ENCODE measurements at places on chromosomes 5 and 9.

GRCh38 chr5:115435778-115436712, 108.5 kb downstream of the FEM1C start:
- DNase-seq = no peak

DNA sequence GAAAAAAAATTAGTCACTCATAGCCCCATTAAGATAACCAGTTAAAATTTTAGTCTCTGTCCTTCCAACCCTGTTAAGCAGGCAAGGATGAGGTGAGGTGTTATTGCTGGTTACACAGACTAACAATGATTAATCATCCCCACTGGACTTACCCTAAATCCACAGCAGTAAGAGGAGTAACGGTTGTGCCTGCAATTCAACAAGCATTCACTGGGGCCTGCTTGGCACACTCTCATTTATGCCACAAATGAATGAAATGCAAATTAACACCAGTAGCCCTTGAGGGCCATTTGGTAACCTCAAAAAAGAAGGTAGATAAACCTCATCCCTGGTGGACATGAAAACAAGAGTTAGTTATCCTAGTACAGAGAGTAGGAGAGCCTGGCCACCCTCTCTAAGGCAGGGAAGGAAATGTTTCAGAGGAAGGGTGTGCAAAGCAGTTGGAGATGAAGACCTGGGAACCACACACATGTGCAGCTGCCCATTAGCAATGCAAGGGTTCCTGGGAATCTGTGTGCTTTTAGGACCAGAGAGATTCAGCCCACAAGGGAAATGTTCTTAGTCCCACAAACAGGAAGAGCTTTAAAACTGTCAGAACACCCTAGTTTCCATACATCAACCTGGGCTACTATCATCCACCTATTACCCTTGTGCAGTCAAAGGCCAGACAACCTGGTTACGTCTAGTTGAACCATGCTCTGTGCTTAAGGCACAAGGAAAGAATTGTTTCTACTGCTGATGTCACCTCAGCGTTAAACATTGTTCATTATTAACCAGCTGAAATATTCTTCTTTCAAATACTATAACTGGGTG, 7.7 kb downstream of the LHFPL2 start:
- no peak for DNase-seq

GRCh38 chr9:121141706-121142105, 60.0 kb downstream of the RAB14 start:
- DNase-seq = no peak

DNA sequence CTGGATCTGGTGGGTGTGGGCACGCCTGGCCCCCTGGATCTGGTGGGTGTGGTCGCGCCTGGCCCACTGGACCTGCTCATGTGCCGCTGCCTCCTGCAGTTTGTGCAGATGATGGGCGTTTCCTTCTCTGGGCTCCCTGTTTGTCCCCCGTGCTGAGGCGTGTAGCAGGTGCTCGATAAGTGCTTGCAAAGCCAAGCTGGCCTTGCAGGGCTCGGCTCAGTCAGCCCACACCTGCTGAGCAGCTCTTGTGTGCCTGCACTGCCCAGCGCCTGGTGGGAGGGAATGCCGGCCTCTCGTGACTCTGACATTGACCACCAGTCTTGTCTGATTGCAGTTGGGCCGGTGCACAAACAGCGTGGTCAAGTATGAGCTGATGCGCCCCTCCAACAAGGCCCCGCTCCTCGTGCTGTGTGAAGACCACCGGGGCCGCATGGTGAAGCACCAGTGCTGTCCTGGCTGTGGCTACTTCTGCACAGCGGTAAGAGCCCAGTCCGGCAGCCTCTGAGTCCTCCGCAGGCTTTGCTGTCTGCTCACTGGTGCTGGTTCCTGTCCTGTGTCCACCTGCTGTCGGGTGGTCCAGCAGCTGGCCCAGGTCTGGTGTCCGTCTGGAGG, 102.7 kb upstream of the CACNA1B start:
- DNase-seq = no peak

GRCh38 chr9:133101356-133102189, 19.5 kb downstream of the RALGDS start:
- no peak for DNase-seq

DNA sequence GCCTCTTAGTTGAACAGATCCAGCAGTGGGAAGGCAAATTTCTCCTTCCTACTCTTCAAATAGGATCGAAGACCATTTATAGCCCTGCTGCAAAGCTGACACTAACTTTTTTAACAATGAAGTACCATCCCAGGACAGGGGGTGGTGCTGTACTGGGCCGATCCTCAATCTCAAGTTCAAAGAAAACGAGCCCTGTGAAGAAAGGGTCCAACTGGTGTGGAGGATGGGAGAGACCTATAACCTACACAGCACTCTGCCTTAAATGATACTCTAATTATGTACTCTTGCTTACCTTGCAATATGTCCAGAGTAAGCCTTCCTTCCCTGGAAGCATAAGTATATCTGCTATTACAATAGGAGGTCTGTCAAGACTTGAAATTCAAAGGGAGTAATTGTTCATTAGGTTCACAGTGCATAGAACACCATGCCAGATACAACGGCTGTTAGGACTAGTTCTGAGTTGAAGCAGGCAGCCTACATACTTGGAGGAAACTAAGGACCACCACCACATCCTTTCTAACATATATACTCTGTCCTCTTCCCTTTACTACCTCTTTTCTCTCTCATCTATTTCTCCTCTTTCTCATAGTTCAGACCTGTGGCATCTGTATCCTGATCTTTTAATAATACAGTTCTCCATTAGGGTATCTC, 6.2 kb downstream of the ETF1 start:
- DNase-seq = peak; percentile 19

DNA sequence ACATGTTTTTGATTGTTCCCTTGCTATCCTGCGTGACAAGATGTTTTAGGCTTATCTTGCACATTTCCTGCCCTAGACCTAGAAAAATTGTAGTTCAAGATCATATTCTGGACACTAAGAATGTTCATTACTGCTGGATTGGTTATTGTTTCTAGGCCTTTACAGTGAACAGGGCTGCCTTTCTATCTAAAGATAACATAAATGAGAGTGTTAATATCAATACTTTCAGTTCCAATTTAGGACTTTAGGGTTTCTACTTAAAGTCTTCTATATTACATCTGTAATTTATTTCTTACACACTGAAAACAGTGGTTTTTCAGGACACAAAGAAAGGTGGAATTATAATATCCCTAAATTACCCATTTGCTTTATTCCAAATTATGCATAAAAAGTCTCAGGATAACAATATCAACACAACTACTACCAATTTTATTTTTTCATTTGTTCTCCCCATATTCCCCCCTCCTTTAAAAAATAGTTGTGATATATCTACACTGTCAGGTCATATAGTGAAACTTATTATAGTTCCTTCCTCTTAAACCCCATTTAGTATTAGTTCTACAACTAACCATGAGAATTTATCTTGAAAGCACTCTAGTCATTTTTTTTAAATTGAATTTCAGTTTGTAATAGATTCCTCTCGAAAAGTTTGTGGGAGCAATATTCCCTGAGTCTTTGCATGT, 293.9 kb upstream of the RIOK2 start:
- no peak for DNase-seq

GRCh38 chr9:95770653-95771131, 104.8 kb upstream of the ERCC6L2 start:
- no peak for DNase-seq

DNA sequence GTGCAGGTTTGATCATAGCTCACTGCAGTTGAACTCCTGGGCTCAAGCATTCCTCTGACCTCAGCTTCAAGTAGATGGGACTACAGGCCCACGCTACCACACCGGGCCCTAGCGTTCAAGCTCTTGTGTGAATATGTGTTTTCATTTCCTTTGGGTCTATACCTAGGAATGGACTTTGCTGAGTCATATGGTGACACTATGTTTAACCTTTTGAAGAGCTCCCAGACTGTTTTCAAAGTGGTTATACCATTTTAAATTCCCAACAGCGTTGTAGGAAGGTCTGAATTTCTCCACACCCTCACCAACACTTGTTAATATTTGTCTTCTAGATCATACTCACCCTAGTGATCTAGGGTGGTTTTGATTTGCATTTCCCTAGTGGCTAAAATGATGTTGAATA, 33.5 kb downstream of the FAF2 start:
- peak; percentile 35 for DNase-seq

DNA sequence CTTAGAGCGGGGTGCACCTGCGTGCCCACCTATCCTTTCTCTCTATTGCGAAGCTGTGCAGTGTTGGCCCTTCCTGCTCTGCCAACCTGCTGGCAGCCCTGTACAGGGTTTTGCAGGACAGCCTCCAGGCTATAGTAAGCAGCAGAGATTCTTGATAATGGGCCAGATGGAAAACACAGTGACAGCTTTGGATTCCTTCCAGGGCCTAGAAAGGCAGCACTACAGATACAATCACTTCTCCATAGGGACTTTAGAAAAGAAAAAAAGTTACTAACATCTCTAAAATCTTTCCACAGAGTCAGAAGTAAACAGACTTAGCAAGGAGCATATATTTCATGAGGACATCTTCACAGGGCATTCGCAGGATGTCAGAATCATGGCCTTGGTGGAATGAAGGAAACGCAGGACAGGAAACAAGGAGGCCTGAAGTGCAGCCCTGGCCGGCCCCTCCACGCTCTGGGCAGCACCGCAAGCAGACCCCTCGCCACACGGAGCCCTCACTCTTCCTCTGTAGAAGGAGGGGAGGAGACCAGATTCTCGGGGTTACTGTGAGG, 172.1 kb upstream of the GAS1 start:
- no peak for DNase-seq

DNA sequence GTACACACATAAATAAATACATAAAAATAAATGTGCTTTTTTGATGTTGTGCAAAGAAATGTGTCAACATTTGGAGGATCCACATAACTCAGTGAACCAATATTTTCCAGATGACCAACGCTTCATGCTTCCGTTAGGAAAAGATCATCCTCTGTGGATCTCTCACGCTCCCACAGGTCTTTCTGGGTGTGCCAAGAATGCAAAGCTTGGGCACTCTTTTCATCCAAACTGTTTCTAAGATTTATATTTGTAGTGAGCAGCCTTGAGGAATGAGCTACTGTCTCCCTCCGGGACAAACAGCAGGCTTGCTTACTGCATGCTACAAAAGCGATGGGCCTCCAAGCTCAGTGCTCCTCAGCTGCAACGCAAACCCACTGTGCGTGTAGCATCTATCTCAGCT, 46.2 kb upstream of the RUFY1 start:
- no peak for DNase-seq

GRCh38 chr5:127906562-127907204, 176.9 kb upstream of the SLC12A2 start:
- DNase-seq = no peak

DNA sequence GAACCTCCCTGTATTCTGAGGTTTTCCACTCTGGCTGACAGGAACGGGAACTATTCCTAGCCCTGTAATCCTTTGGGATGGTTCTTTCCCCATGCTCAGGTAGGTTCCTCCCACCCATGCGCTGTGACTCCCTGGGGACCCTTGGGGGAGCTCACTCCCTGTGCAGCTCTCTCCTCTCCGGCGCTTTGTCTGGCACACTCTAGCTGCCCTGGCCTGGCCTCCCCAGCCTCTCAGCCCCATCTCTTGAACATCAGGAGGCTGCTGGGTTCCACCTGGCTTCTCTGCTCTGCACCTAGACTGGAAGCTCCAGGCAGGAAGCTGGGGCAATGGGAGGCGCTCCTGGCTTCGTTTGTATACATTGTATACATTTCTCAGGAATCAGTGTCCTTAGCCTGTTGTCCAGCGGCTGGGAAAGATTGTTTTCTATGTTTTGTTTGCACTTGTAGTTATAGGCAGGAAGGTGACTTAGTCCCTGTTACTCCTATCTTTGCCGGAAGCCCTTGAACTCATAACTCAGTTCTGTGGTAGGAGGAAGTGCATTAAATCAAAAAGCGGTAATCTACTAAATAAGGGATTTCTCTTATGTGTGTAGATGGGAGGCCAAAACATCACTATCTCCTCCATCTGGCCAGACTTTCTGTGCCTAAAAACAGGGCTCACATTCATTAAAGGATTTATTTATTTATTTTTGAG, 20.4 kb downstream of the SLC25A25 start:
- DNase-seq = no peak
